Activated B cell treated with CpG ODN at 0.5 μM for 24 hours (primary cell): ENCODE measurements at places on chromosomes 16 and 17. TPM values are rescaled to one million over a fixed set of nuclear protein-coding genes. Genes with fewer than 3 reads are reported as not detected.

DNA sequence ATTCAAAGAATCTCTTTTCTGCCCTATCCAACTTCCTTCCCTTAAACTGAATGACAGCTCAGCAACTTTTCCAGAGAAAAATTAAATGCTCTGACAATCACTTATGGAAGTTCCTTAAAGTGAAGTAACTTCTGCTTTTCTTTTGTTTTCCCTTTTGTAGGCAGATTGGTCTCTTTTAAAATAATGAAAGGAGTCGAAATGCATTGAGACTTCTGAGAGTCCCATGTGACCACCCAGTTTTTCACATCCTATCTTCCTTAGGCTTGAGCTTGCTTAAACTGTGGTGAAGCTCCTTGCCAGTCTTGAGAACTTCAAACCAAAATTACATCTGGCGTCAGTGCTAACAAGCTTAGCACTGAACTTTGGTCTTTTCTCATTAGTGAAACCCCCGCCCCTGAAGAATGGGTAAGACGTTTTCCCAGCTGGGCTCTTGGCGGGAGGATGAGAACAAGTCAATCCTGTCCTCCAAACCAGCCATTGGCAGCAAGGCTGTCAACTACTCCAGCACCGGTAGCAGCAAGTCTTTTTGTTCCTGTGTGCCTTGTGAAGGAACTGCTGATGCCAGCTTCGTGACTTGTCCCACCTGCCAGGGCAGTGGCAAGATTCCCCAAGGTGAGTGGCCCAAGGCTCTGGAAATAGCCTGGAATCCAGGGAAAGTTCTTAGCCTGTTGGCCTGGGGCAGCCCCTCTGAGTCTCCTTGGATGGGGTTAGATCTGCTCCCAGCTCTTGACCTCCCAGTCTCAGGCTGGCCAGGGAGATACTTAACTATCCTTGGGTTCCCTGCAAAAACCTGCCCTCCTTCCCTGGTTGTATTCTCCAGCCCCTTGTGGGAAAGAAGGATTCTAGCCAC is 1.2 kb downstream of the TMEM106A start:
- no peak for DNase-seq

GP1BA gene
- not detected in 2 replicates for total RNA-seq

DNA sequence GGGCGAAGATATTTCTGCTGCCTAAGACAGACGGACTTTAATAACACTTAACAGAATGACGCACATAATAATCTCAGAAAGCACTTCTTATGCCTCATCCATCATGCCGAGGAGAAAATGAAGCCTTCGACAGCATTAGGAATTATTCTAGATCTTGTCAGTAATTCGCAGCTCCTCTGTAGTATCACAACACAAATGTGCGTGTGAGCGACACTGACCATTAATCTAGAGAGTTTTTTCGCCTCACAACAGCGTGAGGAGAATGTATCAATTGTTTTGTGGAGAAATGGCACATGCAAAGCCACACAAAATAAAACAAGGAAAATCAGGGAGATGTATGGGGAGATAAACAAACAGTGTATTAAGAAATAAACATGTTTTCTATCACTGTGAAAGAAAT is 410.2 kb upstream of the PSMD7 start:
- DNase-seq, result no peak

- no peak for DNase-seq
Observed at GRCh38 chr17:72517413-72518158, 396.8 kb downstream of the SOX9 start.

GPR179 gene
- 0.07 TPM in 1 of 2 replicates, not detected in the other for total RNA-seq

ZNF423 gene
- total RNA-seq, result not detected in 2 replicates

GRCh38 chr17:74235040-74235581 is 21.7 kb downstream of the TTYH2 start:
- DNase-seq, result no peak

GRCh38 chr17:192666-193425 is 11.4 kb upstream of the DOC2B start:
- DNase-seq, result no peak

- DNase-seq, result no peak
Observed at GRCh38 chr17:45397796-45398195, 34.9 kb downstream of the ARHGAP27 start.

DNA sequence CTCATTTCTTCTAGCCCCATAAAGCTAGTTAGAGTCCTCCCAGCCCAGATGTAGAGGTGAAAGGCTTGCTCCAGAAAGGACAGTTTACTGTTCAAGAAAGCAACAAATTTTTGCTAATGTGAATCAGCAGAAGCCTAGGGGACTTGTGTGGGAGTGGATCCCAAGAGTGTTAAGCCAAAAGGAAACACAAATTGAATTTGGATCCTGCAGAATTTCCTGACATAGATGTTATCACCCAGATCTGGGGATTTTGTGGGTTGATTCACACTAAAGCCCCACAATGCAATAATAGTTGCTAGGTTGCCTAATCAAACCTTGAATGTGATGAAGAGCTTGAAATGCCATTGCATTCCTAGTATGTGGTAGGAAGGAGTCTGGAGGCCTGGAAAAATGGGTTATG is 135.2 kb upstream of the HS3ST3A1 start:
- no peak for DNase-seq

- DNase-seq, result no peak
Observed at GRCh38 chr17:82384730-82385481, 13.3 kb downstream of the UTS2R start.

GRCh38 chr16:72480911-72481310 is 309.0 kb upstream of the PMFBP1 start:
- no peak for DNase-seq

CMIP gene
- 62.4 and 76.3 TPM in 2 replicates for total RNA-seq

DNA sequence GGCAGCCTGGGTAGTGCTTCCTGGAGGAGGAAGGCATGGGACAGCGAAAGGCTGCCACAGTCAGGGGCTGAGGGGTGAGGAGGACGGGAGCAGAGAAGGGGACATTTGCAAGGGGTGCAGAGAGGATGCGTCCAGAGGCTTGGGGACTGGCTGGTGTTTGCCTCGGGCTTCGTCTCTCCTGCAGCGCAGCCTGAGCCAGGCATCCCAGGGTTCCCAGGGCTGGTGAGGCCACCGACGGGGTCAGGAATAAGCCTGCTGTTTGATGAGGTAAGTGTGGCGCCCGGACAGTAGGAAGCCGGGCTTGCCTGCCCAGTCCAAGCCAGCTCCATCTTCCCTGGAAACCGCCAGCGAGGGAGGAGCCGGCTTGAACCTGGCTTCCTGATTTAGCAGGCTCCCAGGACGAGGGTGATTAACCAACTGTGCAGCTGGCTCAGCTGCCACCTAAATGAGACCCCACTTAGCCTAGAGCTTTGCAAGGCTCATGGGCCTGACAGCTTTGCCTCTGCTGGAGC is 47.8 kb downstream of the PITPNM3 start:
- DNase-seq, result no peak

GRCh38 chr16:28089992-28090365 is 26.5 kb upstream of the GSG1L start:
- no peak for DNase-seq

RPL38 gene
- total RNA-seq, result 1,330 and 1,676 TPM in 2 replicates

CES3 gene
- 0.29 and 0.61 TPM in 2 replicates for total RNA-seq

DUXB gene
- total RNA-seq, result not detected in 2 replicates

DNA sequence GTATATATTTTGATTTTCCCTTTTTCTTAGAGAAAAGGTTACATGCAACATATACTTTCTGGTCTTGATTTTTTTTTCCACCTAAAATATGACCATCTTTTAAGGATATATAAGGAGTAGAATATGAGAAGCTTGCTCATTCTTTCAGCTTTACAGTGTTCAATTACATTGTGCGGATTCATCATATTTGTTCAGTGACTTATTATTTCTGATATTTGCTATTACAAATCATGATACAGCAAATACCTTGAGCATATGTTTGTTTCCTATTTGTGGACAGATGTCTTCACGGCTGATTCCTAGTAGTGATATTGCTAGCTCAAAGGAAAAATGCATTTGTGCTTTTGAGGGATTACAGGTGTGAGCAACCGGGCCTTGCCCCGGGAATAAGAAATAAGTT is 18.1 kb downstream of the KATNIP start:
- DNase-seq, result no peak

DNA sequence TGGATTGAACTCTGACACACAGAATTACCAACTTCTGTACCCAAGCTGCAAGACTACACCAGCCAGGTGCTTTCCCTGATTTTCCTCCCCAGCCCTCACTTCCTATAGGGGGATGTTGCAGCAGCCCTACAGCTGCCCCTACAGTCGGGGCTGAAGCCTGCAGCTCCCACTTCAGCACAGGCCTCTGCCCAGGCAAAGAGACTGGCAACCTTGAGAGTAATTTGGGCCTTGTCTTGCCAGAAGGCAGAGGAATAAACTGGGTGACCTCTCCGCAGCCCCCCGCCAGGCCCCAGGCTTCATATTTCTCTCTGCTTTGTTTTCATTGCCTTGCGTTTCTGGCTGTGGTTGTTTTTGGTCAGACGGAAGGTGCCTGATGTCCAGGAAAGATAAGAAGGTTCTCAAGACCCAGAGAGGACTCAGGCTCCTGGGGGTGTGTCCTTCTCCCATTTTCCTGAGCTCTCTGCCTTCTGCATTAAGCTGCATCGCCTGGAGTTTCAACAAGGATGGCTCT is 32.0 kb downstream of the SLC6A4 start:
- no peak for DNase-seq

LDHD gene
- total RNA-seq, result not detected in 2 replicates

GRCh38 chr17:14793237-14793636 is 471.9 kb downstream of the PMP22 start:
- no peak for DNase-seq

DNA sequence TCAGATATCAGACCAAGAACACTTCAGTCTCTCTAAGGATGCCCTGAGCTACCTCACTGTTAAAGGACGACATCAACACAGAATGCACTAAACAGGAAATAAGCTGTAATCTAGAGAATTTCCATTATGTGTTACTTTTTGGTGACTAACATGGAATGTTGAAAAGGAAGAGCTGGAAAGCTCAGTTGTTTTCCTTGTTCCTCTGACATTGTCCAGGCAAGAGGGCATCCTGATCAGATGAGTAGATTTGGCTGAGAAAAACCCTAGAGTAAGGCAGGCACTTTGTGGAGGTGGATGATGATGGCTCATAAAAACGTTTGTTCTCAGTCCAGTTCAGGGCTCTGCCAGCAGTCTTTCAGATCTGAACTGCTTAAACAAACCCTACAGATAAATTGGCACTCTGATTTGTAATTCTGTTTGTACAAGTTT is 34.0 kb downstream of the DGKE start:
- DNase-seq, result no peak

DNA sequence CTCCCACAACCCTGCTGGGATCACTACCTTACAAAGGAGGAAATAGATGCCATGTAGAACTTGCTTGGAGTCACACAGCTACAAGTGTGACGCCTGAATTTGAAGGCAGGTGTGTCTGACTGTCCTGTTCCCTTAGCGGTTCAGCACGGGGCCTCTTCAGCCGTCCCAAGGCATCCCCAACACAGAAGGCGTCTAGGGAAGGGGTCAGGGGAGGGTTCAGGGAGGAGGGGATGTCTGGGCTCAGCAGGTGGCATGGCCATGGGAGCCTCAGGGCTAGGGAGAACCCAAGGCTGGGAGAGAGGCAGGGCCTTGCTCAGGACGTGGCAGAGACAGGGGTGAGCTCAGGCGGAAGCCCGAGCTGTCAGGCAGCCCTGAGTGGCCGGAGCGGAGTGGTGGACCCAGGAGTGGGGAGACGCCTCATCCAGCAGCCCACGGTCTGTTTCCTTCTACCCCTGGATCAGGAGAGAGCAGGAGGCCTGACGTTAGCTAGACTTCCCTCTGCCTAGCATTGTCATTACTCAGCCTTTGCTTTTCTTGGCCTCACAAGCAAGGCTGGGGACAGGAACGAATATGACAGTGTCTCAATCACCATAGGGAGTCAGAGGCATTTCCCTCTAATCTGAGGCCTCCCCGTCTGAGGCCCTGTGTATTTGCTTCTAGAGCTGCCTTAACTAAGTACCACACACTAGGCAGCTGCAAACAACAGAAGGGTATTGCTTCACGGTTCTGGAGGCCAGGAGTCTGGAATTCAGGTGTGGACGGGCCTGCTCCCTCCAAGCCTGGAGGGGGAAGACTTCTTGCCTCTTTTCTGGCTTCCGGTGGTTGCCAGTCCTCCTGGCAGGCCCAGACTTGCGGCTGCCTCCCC is 31.3 kb upstream of the ANKRD40CL start:
- DNase-seq, result no peak

DNA sequence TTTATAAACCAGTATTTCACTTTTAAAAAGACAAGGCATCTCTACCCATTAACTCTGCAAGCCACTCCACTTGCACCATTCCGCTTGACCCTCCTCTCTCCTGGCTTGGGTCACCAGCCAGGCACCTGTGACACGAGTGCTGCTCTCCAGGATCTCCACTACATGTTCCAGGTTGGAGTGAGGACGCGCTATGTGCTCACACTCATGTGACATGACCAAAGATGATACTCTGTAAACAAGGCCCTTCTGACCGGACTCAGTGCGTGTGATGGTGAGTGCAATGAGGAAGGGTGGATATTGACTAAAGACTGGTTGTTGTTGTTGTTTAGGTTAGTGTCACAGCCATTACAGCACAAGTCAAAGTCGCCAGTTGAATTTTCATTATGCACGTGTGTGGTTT is 192.7 kb downstream of the MRTFB start:
- DNase-seq, result no peak

GRCh38 chr17:29838961-29839360 is 91.1 kb downstream of the SSH2 start:
- no peak for DNase-seq

DNA sequence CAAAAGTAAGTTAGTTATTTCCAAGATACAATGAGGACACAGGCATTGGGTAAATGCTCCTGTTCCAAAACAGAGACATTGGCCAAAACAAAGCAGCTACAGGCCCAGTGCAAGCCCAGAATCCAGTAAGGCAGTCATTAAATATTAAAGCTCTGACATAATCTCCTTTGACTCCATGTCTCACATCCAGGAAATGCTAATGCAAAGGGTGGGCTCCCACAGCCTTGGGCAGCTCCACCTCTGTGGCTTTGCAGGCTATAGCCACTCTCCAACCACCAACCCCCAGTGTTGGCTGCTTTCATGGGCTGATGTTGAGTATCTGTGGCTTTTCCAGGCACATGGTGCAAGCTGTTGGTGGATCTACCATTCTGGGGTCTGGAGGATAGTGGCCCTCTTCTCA is 733.4 kb upstream of the SOX9 start:
- no peak for DNase-seq

SLC16A13 gene
- total RNA-seq, result 10.4 and 11.8 TPM in 2 replicates

- DNase-seq, result peak; percentile 36
Observed at GRCh38 chr17:17691468-17692263, 10.4 kb downstream of the RAI1 start.

- no peak for DNase-seq
Observed at GRCh38 chr17:60305141-60305540, 86.8 kb downstream of the USP32 start.

GRCh38 chr16:57470711-57471110 is 8.2 kb downstream of the POLR2C start:
- no peak for DNase-seq

DNA sequence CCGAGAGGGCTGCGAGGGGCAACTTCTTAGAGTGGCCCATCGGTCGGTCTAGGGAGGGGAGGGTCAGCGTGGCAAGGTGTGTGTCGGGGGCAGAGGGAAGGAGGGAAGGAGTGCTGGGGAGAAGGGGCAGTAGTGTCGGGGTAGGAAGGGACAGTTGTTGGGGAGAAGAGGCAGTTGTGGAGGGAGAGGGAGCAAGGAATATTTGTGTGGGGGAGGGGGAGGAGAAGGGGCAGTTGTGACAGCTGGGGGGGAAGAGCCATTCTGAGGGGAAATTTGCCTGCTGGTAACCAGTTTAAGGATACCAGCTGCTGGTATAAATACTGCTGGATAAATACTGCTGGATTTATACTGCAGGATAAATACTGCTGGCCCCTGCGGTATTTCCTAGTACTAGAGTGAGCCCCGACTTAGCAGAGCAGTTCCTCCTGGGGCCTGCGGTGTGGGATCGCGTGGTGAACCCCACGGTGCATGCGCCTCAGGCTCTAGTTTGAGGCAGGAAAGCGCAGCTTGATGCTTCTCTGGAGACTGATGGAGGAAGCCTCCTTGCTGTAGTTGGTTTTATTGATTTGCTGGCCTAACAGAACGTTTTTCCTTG is 309 bp downstream of the DNAH2 start:
- no peak for DNase-seq

CD300A gene
- 0.34 and 0.71 TPM in 2 replicates for total RNA-seq
